ENCODE measurements at places on chromosomes 2 and 18. TPM values are rescaled to one million over a fixed set of nuclear protein-coding genes. Genes with fewer than 3 reads are reported as not detected.

GATA6 gene
- total RNA-seq = 1.0 TPM

GPR45 gene
- not detected for total RNA-seq

XDH gene
- 87.8 TPM for total RNA-seq

NPPC gene
- total RNA-seq = not detected

CYP27C1 gene
- total RNA-seq = 3.4 TPM

HK2 gene
- total RNA-seq = 17.5 TPM

DAW1 gene
- total RNA-seq = 1.4 TPM

MERTK gene
- total RNA-seq = not detected

ARHGAP15 gene
- total RNA-seq = not detected

GPR35 gene
- not detected for total RNA-seq

FKBP1B gene
- total RNA-seq = 12.2 TPM

PIEZO2 gene
- not detected for total RNA-seq

TEX44 gene
- total RNA-seq = not detected

CTAGE1 gene
- total RNA-seq = not detected

CCDC74A gene
- 6.0 TPM for total RNA-seq

TRABD2A gene
- total RNA-seq = 0.87 TPM

PLGLB1 gene
- 0.55 TPM for total RNA-seq

SRSF7 gene
- total RNA-seq = 98.5 TPM

SLC19A3 gene
- 0.08 TPM for total RNA-seq

ALK gene
- not detected for total RNA-seq

ERFE gene
- 1.1 TPM for total RNA-seq

SAG gene
- total RNA-seq = not detected

SANBR gene
- total RNA-seq = 5.2 TPM

CFC1 gene
- total RNA-seq = not detected

ANKRD30BL gene
- not detected for total RNA-seq

TRIB2 gene
- 9.5 TPM for total RNA-seq

POTEJ gene
- not detected for total RNA-seq

SATB2 gene
- 0.30 TPM for total RNA-seq

SLC40A1 gene
- total RNA-seq = not detected

CYP27A1 gene
- total RNA-seq = 2.7 TPM

DLGAP1 gene
- not detected for total RNA-seq

Measured in hair follicular keratinocyte (primary cell).